ENCODE measurements at places on chromosomes 4 and X. TPM values are rescaled to one million over a fixed set of nuclear protein-coding genes. Genes with fewer than 3 reads are reported as not detected.

The ZNF718 gene
- total RNA-seq: 11.5 TPM

The SOX3 gene
- not detected for total RNA-seq

The ZFYVE28 gene
- 6.1 TPM for total RNA-seq

The PTPN13 gene
- total RNA-seq: 0.08 TPM

The PDE5A gene
- total RNA-seq: not detected

The GABRQ gene
- not detected for total RNA-seq

The BEX5 gene
- total RNA-seq: 2.2 TPM

The STS gene
- total RNA-seq: 2.3 TPM

The CXorf66 gene
- not detected for total RNA-seq

The SERTM2 gene
- not detected for total RNA-seq

The CPZ gene
- total RNA-seq: 0.21 TPM

The MAGEA10 gene
- total RNA-seq: not detected

The CD99L2 gene
- total RNA-seq: 19.8 TPM

The FAT4 gene
- total RNA-seq: not detected

- DNase-seq: no peak
Observed at GRCh38 chr4:45423896-45424295, 697.5 kb upstream of the GNPDA2 start.

DNA sequence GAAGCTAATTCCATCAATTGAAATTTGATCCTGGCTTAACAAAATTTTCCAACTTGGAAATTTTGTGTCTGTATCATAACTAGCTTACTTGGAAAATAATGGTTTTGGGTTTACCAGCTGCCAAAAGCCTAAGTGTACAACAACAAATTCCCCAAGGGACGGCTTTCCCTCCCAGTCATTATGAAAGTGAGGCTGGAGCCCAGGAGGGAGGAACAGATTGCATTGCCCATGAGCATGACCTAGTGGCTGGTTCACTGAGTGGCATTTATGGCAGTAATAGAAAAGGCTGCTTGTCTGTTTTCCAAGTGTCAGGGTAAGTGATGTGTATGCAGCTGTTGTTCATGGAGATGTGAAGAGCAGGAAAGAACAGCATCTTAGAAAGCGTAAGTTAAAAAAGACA is 70.8 kb upstream of the HHIP start:
- DNase-seq: no peak

GRCh38 chr4:26861434-26862186 is 969 bp downstream of the STIM2 start:
- DNase-seq: peak; percentile 85

GRCh38 chr4:71938776-71939175 is 93.0 kb upstream of the NPFFR2 start:
- DNase-seq: no peak

DNA sequence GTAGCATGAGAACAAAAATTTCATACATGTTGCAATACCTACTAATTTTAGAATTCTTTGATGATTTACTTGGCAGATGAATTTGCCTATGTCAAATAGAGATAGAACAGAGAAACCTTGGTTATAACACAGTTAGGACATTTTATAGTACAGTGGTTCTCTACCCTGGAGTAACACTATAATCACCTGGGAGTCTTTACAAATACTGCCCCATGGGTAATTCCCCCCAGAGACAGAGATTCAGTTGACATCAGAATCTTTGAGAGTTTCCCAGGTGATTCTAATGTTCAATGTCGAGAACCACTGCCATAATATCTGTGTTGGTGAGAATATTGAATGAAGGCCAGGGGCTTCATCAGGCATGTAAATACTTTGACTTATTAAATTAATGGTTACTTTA is 401.3 kb upstream of the NDST4 start:
- no peak for DNase-seq

DNA sequence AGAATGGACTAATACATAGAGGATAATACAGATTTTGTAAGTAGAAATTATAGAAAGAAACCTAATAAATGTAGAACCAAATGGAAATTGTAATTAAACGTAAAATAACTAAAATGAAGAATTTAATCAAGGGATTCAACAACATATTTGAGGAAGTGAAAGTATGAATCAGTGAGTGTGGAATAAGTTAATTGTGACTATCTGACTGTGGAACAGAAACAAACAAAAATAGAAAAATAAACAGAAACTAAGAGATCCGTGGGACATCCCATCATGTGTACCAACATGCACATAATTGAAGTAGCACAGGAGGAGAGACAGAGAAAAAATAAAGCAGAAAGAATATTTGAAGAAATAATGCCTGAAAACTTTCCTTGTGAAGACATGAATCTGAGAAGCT is 208.6 kb upstream of the TACR3 start:
- no peak for DNase-seq

DNA sequence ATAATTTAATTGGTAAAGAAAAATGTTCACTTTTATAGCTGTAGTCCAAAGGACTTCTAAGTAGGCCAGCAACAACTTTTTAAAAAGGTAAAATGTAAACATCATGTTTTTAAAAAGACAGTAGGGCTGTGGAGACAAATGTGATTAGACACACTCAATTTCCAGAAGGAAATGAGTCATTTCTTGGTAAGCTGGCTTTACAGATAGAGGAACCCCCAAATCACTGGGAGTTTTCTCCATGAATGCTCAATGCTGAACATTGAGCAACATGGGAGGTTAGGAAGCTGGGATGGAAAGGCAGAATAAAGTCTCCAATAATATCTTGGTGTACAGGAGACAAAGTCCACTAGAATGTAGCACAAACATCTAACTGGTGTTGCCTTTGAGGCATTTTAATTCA is 121.3 kb downstream of the NWD2 start:
- no peak for DNase-seq

GRCh38 chr4:64105903-64106302 is 303.3 kb downstream of the TECRL start:
- no peak for DNase-seq

DNA sequence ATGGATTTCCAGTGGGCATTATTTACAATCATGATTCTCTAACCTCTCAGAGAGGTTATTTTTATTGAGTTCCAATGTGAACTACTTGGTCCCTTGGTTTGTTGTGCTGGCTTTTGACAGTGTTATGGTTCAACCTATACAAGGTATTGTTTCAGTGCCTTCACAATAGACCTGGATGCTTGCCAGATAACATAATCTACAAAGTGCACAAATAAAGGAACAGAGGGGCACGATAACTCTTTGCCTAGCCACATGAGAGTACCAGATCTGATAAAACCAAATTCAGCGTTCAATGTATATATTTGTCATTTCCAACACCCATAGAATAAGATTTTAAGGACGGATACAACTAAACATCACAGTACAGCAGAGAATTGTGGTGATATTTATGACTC is 120.8 kb downstream of the RASL11B start:
- DNase-seq: no peak

DNA sequence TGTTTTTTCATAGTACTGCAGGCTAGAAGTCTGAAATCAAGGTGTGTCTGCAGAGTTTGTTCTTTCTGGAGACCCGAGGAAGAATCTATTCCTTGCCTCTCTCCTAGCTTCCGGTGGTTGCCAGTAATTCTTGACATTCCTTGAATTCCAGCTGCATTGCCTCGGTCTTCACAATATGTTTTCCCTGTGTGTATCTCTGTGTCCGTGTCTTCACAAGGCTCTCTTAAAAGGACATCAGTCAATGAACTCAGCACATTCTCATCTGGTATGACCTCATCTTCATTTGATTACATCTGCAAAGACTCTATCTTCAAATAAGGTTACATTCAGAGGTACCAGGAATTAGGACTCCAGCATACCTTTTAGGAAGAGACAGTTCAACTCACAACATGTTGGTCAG is 163.4 kb downstream of the BANK1 start:
- DNase-seq: no peak

GRCh38 chrX:68947882-68948605 is 119.2 kb downstream of the EFNB1 start:
- DNase-seq: no peak

DNA sequence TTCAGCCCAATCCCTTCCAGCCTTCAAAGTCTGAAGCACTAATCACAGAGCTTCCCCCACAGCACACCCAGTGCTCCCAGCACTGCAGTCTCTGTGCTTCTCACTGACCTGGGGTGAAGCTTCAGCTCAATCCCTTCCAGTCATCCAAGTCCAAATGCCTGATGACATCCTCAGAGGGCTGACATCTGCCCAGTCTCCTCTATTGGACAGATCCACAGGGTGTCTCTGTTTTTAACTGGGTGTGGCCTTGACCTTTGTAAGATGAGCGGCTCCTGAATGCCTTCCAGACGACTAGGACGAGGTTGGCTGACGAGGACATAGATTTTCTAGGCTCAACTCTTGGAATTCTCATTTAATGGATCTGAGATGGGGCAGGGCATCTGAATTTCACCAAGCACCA is 7.6 kb upstream of the SLC2A9 start:
- DNase-seq: no peak

- no peak for DNase-seq
Observed at GRCh38 chr4:86300516-86300915, 59.3 kb downstream of the MAPK10 start.

- DNase-seq: no peak
Observed at GRCh38 chrX:13685126-13685763, 3.7 kb upstream of the RAB9A start.

DNA sequence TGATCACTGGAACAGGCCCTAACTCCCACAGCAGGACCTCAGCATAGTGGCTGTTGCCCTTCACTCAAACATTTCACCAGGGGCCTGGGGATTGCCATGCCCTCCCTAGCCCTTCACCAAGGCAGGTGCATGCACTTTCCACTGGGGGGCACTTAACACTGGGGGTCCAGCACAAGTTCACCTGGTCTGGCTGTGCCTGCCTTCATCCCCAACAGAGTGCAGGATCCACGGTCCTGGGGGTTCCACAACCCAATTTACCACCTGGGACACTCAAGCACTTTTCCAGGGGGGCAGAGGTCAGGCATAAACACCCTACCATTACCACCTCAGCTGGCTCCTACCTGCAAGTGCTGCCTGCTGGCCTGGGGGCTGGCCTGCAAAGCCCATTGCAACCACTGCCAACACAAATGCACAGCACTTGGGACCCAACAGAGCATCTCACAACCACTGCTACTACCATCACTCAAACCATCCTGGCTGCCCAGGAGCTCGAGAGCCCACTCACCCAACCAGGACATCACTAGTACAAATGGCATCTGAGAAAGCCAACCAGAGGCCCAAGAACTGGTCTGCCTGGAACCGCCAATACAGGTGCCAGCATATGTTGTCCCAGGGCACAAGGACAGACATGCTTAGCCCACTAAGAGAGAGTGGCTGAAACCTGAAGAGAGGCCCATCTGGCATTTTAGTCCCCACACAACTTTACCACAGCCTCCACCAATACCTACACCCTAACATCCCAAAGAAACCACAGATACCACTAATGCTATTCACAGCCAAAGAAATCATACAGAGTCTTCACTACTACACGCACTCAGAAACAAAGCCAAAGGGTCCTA is 43.1 kb downstream of the NAT8L start:
- DNase-seq: no peak

- DNase-seq: no peak
Observed at GRCh38 chr4:72405417-72405816, 163.6 kb downstream of the ADAMTS3 start.

- no peak for DNase-seq
Observed at GRCh38 chr4:155540698-155541097, 126.0 kb upstream of the GUCY1A1 start.

DNA sequence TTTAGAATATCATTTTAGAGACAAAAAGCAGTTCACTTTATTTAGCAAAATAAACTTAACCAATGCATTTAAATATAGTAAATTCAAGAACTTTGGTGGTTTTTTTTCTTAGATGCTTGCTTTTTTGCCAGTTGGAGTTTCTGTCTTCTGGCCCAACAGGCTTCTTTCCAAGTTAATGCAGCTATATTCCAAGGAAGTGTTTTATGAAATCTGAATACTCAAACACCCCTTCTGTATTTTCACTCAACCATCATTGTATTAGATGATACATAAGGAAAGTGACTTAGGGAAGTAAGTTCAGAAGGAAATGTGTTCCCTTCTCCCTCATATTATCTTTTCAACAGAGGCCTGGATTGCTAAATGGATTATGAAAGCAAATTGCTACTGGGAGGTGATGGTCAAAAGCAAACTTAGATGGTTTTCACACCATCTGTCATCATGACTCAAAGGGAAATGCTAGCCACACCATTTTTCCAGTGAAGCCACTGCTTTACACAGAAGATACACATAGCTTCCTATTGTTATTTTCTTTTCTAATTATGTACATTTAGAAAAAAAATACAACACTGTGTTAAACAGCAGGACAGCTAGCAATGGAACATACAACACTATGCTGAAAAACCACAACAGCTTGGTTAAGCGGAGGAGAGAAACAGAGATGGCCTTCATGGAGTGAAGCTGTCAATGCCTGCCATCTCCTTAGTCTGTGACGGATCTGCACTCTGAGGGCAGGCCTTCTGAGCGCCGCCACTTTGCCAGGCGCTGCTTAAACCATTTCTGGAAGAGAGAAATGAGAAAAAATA is 32.9 kb downstream of the HOPX start:
- no peak for DNase-seq

- peak; percentile 75 for DNase-seq
Observed at GRCh38 chrX:1582686-1583437, 8.5 kb upstream of the AKAP17A start.

DNA sequence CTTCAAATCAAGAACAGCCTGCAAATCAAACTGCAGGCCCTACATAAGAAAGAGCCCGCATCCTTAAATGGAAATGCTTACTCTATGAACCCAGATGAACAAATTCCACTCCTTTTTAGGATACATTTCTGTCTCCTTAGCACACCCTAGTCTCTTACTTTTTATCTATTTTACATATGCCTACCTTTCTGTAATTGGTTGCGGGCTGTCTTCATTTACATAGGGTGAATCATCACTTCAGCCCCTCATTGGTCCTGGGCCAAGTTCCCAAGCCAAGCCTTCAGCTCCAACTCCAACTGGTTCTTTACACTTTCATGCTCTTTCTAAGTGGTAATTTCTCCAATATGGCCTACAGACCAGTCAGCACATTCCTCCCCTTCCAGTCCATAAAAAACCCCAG is 219.3 kb downstream of the TRAM1L1 start:
- no peak for DNase-seq

- no peak for DNase-seq
Observed at GRCh38 chr4:814312-814850, 11.5 kb downstream of the CPLX1 start.

DNA sequence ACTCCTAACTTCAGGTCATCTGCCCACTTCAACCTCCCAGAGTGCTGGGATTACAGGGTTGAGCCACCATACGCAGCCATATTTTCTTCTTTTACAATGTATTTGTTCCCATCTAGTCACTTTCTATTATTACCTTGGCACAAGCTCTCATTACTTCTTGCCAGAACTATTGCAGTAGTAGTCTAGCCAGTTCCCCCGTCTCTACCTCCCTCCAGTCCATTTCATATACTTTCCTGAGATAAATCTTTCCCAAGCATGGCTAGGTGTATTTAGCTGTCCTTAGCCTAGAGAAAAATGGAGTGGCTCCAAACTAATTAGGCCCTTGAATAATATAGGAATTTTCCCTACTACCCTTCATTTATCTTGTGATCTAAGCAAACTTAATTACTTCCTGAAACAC is 412.2 kb downstream of the RPA4 start:
- DNase-seq: no peak
